ENCODE measurements at places on chromosomes 12 and 14.

DNA sequence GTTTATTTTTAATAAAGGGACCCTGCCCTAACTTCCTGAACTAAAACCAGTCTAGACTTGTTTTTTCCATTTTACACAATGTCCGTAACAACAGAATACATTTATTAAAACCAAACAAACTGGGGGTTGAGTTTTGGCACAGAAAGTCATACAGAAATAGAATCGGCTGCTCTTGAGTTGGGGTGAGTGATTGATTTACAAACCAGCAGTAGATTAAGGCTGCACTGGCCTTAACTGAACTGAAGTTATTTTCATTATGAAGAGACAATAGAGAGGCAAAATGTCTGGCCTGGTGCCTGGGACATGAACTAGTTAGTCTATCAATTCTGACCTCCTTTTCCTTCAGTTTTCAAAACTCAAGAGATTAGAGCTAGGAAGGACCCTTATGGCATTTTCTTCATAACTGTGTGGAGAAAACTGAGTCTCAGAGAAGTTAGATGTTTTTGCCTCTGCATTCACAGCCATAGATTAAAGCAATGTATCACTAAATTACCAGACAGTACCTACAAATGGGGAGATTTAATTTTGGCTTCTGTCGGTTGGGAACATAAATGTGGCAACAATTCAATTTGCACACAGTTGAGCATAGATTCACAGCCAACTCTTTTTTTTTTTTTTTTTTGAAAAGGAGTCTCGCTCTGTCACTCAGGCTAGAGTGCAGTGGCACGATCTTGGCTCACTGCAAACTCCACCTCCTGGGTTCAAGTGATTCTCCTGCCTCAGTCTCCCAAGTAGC, 19.8 kb upstream of the MGP start:
- DNase-seq: no peak

DNA sequence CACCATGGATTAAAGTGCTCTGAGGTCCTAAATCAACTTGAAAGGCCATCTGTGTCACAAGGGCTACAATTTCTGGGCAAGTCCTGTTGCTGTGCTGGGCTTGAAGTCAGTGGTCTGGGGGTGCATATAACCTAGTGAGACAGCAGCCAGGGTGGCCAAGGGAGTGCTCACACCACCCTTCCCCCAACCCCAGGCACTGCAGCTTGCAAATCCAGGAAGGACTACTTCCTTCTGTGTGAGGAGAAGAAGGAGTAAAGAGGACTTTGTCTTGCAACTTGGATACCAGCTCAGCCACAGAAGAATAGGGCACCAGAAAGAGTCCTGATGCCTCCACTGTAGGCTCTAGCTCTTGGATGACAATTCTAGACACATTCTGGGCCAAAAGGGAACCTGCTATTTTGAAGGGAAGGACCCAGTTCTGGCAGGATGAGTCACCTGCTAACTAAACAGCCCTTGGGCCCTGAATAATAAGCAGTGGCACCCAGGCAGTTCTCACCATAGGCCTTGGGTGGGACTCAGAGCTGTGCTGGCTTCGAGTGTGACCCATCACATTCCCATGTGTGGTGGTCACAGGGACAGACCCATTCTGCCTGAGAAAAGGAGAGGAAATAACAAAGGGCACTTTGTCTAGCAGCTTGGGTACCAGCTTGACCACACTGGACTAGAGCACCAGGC, 32.6 kb upstream of the DHRS7 start:
- DNase-seq: peak; percentile 62

DNA sequence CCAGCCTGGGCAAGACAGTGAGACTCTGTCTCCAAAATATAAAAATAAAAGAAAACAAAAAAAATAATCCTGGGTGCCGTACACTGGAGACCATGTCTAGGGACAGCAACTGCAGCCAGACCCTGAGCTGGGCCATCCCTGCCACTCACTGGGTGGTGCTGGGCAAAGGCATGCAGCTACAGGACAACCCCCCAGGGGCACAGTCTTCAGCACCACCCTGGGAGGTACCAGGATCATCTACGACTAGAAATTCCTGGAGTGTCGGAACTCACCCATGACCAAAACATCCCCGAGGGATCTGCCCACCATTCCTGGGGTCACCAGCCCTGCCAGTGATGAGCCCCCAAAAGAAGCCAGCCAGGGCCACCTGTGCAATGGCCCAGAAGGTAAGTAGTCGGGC, 35.7 kb upstream of the SUPT16H start:
- no peak for DNase-seq

- DNase-seq: no peak
These were observed 2.1 kb downstream of the KIF21A start for GRCh38 chr12:39440781-39441180.

DNA sequence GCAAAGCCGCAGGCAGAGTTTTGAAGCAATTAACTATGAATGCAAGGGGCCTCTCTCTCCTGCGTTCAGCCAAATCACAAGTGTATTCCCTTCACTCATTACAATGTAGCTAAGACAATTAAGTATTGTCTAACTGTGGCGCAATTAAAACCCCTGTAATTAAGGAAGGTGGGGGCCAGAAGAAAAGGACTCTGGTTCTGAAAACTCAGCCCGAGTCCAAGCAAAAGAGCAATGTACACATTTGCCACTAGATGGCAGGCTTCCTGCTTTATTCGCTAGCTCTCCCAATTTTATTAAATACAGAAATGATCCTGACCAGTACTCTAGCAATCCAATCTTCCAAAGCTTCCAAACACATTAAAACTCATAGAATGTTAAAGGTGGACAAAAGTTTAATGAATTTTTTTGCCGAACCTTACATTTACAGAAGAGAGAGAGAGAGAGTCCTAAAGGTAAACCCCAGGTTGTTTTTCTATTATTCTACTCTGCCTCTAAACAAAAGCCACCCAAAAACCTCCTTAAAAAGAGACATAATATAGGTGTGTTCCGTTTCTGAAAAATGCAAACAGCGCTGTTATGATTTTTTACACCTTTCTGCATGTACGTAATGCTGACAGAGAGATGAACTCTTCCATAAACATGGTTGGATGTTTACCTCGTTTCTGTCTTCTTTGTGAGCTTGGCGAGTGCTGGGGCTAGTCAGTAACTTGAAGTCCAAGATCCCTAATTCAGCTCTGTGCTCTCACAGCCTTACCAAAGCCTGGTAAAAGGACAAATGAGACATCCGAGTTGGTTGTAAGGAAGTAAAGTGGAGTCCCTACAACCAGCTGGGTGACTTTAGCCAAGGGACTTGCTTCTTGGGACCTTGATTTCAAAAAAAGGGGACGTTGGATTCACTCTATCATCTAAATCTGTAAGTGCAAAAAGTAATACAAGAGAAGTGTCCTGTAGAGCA, 50.9 kb upstream of the VASH1 start:
- no peak for DNase-seq

GRCh38 chr12:116130431-116130830, 147.1 kb downstream of the MED13L start:
- no peak for DNase-seq

DNA sequence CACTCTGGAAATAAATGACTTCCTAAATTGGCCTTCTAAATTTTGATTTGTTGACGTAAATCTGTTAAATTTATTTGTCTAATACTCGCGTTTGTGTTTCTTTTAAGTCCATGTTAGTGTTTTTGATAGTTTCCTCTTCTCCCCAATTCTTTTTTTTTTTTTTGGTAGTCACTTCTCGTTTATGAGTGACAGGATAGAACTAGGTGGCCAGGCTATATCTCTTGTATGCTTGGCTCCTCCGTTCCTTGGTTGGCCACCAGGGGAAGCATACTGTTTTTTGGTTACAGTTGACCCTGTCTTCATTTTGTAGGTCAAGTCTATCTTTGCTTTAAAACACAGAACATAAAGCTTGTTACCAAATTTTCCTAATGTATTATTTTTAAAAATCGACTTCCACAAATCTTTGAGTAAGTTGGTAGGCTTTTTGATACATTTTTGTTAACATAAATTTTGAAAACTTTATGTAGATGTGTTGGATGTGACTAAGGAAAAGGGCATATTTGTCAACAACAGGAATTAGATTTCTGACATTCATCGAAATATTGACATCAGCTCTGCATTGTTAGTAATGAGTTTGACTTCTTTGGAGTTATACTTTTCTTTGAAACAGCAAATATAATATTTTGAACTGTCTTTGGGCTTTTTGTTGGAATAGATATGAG, 2.2 kb downstream of the RCOR1 start:
- peak; percentile 91 for DNase-seq

DNA sequence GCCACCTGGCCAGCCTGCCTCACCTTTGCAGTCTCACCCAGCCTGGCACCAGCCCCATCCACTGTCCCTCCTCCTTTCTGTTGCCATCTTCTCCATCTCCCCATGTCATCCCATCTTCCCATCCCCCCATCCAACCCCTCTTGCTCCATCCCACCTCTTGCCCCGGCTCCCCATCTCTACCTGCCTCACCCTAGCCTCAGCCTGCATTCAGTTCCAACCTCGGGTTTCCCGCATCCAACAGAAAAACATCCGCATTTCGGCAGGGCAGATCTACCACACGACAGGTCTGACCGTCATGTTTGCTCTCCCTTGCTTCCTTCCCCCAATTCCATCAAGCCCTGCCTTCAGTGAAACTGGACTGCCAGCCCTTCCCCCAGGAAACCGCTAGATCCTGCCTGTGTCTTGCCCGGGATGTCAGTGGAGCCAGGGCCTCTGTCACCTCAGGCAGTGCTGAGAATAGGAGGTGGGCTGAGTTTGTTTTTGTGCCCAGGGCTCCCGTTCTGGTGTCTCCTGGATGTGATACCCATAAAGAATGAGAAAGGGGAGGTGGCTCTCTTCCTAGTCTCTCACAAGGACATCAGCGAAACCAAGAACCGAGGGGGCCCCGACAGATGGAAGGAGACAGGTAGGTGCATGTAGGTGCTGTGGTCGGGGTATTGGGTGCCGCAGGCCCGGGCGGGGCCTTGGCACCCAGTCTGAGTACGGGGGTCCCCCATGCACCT, 2.5 kb downstream of the KCNH3 start:
- DNase-seq: no peak

GRCh38 chr12:122003651-122004611, 17.8 kb upstream of the BCL7A start:
- peak; percentile 59 for DNase-seq

DNA sequence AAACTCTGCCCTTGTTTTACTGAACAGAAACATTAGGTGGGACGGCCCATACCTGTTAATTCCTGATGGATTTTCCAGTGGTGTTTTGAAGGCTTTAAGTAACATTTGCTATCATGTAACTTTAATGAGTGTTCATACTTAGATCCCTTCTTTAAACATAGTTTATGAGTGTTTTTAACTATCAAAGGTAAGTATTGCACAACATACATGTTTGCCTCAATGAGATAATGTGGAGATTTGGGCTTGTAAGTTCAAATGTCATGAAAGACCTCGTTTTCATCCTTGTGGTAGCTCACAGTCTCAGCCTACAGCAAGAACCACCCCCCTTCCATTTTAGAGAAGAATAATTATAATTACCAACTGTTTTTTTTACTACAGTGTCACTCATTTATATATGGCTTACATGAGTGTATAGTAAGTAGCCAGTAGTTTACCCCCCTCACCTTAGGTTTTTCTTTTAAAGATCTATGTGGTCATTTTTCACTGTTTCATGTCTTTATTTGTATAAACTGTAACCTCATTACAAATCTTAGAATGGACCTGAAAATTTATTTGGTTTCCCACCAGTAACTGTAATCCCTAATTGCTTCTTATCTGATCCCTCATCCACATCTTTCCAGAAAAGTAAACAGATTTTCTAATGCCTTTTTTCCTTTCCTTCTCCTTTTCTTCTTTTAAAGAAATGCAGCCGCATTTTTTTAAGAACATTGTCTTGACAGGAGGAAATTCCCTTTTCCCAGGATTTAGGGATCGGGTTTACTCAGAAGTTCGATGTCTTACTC, 18.9 kb downstream of the ACTR6 start:
- DNase-seq: no peak

GRCh38 chr14:66511849-66512248, 3.9 kb downstream of the GPHN start:
- DNase-seq: no peak

DNA sequence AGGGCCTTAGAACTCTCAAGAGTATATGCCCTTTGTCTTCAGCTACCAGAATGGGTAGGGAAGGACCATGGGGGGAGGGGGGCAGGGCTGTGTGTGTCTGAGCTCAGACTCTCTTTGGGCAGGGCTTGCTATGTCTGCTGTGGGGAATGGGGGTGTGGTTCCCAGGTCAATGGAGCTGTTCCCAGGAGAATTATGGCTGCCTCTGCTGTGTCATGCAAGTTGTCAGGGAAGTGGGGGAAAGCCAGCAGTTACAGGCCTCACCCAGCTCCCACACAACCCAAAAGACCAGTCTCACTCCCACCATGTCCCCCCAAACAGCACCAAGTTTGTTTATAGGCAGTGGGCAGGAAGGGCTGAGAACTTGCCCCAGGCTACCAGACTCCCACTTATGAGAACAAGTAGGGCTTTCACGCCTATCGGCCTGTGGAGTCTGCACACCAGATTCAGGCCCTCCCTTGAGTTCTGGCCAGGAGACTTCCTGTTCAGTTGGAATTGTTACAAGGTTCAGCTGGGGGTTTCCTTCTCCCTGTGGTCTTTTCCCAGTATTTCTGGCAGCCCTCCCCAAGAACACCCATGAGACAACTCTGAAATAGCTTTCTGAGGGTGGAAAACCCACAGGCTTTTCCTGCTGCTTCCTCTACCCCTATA, 6.1 kb upstream of the SERPINA11 start:
- no peak for DNase-seq

DNA sequence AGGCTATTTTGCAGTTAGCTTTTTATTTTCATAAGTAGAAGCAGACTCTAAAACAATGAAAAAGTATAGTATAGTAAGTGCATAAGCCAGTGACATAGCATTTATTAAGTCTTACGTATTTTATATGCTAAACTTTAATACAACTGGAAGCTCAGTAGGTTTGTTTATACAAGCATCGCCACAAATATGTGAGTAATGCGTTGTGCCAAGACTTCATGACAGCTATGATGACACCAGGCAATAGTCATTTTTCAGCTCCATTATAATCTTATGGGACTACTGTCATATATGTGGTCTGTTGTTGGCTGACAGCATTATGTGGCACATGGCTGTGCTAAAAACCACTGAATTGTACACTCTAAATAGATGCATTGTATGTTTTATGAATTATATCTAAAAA, 40.3 kb downstream of the SLC38A2 start:
- DNase-seq: no peak

- no peak for DNase-seq
These were observed 136.8 kb downstream of the TBX5 start for GRCh38 chr12:114269153-114269552.

DNA sequence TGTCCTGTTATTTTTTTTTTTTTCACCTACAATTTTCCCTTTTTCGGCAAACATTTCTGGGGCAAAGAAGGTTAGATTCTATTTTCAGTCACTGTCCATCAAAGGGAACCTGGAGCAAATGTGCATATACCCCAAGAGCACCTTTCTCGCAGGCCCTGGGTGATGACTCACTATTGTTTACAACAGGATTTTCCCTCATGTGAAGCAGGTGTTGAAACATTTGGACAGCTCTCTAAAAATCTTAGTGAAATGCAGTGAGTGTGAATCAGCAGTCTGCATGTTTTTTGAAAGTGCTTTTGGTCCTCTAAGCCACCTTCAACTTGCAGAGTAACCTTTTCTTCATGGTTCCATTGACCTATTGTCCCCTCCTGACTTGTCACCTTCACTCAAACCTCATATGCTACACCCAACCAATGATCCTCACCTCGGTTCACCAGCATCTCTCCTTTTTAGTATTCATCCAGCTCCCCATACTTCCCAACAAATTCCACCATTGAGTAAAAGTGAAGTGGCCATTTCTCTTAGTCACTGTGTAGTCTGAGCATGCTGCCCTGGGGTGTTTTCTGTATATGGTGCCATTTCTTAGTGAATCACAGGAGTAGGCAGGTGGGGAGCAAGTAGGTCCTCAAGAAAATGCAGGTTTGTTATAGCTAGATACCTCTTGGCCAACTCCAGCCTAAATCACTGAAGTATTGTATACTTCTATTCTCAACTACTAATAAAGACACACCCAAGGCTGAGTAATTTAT, 260.2 kb downstream of the BMP4 start:
- no peak for DNase-seq

- no peak for DNase-seq
These were observed at the start of gene MIA2 for GRCh38 chr14:39233680-39234326. TSS of gene MIA2 (plus strand) at chr14:39233915. CDS start at chr14:39234115, 200 bp downstream.

Data from HL-60 (cell line).